Right lung (tissue), 10 donors: ENCODE measurements at places on chromosomes 4 and X. TPM values are rescaled to one million over a fixed set of nuclear protein-coding genes. Genes with fewer than 3 reads are reported as not detected.

DNA sequence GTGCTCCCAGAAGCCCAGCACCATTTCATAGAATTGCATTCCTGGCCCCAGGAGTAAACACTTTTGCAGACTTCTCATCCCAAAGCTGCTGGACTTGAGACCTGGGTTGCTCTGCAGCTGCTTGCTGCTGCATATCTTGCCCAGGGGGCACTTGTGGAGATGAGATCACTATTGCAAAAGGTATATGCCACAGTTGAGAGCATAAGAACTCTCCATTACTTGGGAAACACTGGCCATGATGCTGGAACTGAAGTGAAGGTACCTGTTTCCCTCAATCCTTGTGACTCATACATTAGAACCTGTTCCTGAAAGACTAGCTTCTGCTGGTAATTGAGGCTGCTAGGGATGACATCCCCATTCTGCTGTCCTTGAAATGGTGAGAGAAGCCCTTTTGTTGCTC is 43.1 kb upstream of the WDR1 start:
- no peak for DNase-seq

DNA sequence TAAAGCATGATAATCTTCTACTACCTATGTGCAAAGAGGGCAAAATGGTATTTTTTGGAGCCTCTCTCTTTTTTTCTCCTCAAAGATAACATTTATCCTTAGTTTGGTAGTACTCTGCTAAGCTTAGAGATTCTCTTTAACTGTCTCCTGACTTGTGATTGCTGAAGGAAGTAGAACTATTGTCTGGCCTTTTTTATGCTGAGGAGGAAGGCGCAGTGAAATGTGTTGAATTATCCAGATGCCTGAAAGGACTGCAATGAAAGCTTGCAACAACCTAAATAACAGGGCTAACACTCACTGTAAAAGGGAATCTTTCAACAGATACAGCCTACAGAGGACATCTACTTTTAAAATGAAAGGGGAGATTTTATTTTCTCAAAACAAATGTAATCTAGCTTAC is 59.5 kb upstream of the CCDC160 start:
- DNase-seq = no peak

- DNase-seq = no peak
Measured at GRCh38 chrX:141945426-141945825, 41.7 kb downstream of the MAGEC1 start.

- DNase-seq = no peak
Measured at GRCh38 chr4:90240333-90240732, 113.1 kb downstream of the CCSER1 start.

DNA sequence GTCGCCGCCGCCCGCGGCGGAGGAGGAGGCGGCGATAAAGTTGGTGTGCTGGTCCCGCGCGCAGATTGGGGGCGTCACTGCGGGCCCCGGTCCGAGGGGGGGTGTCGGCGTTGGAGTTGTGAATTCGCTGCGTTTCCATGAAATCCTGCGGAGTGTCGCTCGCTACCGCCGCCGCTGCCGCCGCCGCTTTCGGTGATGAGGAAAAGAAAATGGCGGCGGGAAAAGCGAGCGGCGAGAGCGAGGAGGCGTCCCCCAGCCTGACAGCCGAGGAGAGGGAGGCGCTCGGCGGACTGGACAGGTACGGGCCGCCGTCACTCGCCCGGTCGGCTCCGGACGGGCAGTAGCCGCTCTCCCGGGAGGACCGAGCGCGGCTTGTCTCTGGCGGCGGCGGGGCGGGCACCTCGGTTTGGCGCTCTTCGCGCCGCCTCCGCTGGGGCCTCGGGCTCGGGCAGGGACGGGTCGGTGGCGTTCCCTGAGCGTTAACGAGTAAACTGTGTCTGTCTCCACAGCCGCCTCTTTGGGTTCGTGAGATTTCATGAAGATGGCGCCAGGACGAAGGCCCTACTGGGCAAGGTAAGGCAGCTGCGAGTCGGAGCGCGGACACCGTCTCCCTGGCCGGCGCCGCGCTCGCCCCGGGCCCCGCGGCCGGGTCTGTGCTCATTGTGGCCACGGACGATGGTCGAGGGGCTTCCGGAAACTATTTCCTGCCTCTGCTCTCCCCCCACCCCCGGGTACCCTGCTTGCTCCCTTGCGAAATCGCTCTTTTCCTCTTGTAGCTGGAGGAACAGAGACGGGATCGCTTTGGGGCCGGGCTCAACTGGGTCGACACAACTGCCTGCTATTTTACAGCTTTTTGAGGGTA is 658 bp downstream of the KDM6A start:
- DNase-seq = peak; percentile 66

DNA sequence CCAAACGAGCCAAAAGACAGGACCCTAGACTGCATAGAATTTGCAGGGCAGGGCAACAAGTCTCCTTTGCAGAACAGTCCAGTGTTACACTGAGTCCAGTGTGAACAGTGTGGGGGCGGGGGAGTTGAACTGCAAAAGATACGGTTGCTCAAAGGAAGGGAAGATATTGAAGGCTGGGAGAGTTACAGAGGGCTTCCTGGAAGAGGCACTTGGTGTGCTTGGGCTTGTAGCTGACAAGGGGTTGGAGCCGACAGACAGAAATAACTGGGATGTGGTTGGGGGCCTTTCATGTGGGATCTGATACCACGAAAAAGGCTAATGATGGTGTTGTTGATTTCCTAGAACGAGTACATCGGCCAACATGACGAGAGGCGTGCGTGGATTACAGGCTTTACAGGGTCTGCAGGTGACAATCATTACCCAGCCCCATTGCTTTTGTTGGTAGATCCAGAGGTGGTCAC is 6.1 kb downstream of the XPNPEP2 start:
- DNase-seq = no peak

GRCh38 chr4:159105761-159106243 is 2.9 kb downstream of the RAPGEF2 start:
- DNase-seq = no peak

DNA sequence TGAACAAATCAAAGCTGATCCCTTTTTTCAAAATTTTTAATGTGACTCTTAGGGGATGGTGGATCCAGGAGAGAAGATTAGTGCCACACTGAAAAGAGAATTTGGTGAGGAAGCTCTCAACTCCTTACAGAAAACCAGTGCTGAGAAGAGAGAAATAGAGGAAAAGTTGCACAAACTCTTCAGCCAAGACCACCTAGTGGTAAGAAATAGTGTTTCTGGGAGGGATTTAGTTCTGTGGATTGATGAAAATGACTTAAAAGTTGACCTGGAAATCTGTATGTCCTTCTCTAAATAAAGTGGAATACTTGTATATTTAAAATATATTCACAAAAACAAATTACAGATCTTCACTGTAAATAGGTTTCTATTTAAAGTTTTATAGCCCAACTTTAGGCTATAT is 29.2 kb downstream of the NUDT9 start:
- no peak for DNase-seq

DNA sequence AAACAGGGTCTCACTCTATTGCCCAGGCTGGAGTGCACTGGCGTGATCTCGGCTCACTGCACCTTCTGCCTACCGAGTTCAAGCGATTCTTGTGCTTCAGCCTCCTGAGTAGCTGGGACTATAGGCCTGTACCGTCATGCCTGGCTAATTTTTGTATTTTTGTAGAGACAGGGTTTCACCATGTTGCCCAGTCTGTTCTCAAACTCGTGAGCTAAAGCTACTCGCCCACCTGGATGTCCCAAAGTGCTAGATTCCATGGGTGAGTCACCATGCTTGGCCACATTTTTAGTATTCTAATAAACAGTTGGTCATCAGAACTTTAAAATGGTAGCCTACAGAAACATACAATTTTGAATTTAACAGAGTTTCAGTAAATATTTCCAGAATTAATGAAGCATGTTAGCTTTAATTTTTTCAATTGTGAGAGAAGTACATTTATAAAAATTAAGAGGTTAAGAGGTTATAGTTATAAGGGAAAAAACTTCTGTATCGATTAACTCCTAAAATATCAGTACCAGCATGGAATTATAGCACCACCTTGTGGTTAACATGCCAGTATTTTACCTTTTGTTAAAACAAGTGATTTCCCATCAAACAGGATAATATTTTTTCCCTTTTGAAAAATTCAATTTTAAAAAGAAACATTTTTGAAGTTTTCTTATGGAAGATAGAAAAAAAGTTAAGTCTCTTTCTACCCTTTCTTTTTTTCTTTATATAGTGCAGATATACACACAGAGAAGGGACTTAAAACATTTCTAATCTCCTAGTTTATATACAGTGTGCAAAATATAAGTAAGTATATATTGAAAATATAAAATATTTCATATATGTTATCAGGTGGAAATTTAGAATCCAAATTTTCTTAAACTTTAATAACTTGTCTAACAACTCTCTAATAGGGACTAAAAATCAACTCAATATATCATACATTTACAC is 35.4 kb downstream of the CEP44 start:
- no peak for DNase-seq

- no peak for DNase-seq
Measured at GRCh38 chr4:47741200-47741599, 96.7 kb downstream of the CORIN start.

DNA sequence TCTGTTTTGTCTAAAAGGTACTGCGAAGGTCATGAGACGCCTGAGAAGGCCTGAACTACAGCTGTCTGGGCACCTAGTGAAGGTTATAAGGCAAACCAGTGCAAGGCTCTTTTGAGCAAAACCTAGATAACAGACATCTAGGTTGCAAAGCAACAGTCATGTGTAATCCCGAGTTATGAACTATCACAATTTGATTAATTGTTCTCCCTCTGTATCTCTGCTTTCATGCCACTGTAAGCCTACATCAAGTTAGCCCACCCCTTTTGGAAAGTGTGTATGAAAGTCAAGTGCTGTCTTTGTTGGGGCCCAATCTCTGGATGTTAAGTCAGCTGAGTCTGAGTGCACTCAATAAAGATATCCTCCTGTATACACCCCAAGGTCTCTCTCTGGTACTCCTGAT is 31.9 kb upstream of the UGT2B7 start:
- no peak for DNase-seq

DNA sequence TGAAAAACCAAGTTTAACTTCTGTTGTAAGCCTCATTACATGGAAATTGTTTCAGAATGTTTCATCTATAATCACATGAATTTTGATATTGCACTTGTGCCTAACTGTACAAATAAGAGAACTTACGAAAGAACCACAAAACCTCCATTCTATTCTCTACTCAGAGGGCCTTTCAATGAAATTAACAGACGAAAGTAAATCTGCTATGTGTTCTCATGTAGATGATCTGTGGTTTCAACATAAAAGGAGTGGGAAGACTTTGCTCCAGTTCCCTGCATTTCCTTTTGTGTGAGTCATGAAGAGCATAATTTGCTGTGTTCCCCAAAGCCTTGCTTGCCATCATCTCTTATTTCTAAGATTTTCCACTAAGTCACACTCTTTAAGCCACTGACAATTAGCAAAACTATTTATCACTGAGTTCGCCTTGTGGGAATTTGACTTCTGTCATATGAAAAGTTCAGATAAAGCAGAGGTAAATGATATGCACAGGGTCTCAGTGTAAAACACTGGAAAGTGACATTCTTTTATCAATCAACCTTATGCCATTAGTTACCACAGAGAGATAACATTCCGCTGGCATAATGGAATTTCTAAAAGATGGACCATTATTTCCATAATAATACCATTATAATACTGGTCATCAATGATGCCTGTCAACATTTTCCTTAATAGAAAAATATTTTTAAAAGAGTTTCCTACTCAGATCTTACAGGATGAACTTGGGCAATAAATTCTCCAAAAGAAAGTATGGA is 329.8 kb downstream of the NR3C2 start:
- DNase-seq = no peak

DNA sequence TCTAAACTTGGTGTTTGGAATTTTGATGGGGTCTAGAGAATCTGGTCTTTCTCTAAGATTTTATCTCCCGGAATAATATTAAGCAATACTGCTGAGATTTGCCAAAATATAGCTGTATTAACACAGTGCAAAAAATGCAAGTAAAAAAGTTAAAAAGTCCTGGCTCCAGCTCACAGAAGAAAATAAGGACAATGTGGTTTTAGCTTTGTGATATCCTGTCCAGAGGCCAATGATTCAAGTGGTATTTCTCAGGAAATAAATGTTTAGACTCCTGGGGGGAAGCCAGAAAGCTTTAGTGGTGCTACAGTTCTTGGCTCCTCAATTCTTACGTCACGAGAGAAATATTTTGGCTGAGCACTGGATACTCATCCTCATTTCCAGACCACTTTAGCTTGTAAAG is 40.9 kb upstream of the IL13RA2 start:
- peak; percentile 74 for DNase-seq

GRCh38 chr4:79325436-79325835 is 425 bp downstream of the NAA11 start:
- DNase-seq = no peak

DNA sequence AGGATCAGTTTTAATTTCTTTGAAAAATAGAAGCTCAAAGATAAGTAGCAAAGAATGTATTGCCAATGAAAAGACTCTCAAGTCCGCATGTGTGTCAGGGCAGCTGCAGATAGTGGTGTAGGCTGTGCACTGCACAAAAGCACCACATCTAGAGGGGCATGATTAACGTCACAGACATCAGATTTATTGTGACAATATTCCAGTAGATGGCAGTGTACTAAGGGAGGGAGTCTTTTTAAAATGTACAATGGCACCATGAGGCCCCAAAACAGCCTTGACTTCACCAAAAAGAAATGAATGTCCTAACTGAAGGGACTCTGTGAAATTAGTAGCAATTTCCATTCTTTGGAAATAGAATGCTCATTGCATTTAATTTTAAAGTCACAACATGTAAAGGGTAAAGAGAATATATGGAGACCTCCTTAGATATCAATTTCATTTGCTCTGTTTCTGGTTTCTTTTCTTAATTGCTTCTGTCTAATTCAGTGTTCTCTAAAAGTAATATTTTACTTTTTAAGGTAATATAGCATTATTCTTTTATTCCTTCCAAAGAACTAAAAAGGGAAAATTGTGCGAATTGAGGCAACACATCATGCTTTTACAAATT is 98.4 kb downstream of the ZNF827 start:
- DNase-seq = no peak

- DNase-seq = peak; percentile 6
Measured at GRCh38 chr4:97577004-97577403, 566.3 kb downstream of the STPG2 start.

DNA sequence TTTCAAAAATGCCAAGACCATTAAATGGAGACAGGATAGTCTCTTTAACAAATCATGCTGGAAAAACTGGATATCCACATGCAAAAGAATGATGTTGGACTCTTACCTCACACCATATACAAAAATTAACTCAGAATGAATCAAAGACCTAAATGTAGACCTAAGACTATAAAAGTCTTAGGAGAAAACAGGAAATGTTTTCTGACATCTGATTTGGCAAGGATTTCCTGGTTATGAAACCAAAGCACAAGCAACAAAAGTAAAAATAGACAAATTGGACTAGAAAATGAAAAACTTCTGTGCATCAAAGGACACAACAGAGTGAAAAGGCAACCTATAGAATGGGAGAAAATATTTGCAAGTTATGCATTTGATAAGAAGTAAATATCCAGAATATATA is 37.6 kb downstream of the ARFIP1 start:
- DNase-seq = no peak

- no peak for DNase-seq
Measured at GRCh38 chr4:94574616-94575015, 122.9 kb downstream of the PDLIM5 start.

- peak; percentile 49 for DNase-seq
Measured at GRCh38 chrX:40933706-40934425, 151.4 kb upstream of the USP9X start.

GRCh38 chr4:821181-821591 is 4.7 kb downstream of the CPLX1 start:
- DNase-seq = no peak

Gene GAGE12J
- not detected for polyA plus RNA-seq

Gene APOO
- polyA plus RNA-seq = 22.1 TPM

Gene CYTL1
- 56.9 TPM for polyA plus RNA-seq
